ENCODE measurements at places on chromosomes 3 and 15. TPM values are rescaled to one million over a fixed set of nuclear protein-coding genes. Genes with fewer than 3 reads are reported as not detected.
A peak's percentile ranks its signal among the peaks of the same experiment; 100 is the strongest.

GREM1 gene
- polyA plus RNA-seq = 0.03 TPM

GRCh38 chr3:69012100-69012799 lies 1.2 kb downstream of the EOGT start:
- DNase-seq = peak; percentile 83

DNA sequence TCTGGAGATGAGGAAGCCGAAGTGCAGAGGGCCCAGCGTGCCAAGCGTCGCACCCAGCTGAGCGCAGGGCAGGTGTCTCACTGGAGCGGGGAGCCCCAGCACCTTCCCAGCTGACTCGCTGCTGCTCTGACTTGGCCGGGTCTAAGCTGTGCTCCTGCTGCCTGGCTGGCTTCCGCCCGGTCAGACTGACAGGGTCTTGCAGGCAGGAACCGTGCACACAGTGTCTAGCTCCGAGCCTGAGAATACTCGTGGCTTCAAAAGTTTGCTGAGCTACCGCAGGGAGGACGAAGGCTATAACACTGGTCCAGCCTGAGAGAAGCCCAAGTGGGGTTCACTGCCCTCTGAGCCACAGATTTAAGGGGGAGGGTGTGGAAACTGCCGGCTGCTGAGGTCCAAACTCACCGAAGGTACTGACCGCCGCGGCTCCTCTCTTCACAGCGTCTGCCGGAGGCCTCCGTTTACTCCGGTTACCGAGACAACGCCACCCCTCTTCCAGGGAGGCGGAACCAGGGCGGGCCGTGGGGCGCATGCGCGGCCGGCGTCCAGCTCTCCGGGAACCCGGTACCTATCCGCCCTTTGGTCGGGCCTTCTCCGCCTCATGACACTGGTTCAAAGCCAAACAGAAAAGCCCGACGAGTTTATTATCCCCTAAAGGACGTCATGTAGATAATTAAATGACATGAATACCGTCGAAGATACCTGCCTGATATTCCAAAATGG lies at the start of gene CFAP44:
CFAP44 (minus strand) TSS at position 443 of the 720 bp plus-strand sequence. CDS start 7,829 bp downstream, outside the sequence.
- peak; percentile 41 for DNase-seq

- DNase-seq = no peak
Measured at GRCh38 chr3:193842029-193842798, 249.2 kb downstream of the OPA1 start.

KLHL40 gene
- not detected for polyA plus RNA-seq

GRCh38 chr3:36710606-36711005 lies 53.7 kb downstream of the DCLK3 start:
- DNase-seq = no peak

C3orf85 gene
- polyA plus RNA-seq = not detected

- DNase-seq = no peak
Measured at GRCh38 chr15:31774045-31774444, 256.3 kb upstream of the CHRNA7 start.

GRCh38 chr3:13393427-13394360 lies 26.4 kb downstream of the NUP210 start:
- DNase-seq = no peak

DNA sequence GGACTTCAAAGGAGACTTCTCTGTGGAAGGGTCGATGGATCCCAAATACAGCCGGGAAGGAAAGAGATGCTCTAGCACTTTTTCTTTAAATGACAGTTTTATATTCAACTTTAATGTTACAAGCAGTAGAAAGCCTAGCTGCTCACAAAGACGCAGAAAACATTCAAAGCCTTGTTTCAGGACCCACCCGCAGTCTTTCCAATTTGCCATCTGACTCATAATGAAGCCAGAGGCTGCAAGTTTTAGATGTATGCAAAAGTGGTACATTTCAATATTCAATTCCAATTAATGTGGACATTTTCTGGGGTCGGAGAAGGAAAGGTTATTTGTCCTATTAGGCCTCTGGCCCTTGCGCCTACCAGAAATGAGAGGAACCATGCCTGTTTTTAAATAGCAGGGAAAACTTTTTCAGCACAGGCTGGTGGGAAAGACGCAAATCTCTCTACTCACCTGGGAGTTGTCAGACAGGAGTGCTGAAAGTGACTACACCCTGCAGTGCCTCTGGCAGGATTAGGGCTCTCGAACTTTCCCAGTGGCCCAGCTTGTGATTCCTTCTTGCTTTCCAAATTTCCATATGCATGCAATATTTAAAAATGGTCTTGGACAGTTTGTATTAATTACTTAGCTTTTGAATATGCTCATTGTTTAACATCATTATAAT lies 117.4 kb upstream of the MBNL1 start:
- peak; percentile 27 for DNase-seq

DNA sequence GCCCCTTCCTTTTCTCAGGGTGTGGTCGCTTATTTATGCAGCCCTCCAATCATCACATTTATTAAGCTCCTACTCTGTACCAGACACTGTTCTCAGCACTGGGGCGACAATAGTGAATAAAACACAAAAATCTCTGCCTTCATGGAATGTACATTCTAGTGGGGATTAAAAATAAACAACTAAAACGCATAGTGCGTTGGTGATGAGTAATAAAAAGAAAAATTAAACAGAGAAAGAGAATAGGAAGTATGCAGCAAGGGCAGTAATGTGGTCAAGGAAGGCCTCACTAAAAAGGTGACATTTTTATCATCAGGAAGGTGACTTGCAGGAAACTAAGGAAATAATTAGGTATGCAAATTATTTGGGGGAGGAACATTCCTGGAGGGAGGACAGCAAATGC lies 5.1 kb downstream of the SLC51B start:
- DNase-seq = no peak

DNA sequence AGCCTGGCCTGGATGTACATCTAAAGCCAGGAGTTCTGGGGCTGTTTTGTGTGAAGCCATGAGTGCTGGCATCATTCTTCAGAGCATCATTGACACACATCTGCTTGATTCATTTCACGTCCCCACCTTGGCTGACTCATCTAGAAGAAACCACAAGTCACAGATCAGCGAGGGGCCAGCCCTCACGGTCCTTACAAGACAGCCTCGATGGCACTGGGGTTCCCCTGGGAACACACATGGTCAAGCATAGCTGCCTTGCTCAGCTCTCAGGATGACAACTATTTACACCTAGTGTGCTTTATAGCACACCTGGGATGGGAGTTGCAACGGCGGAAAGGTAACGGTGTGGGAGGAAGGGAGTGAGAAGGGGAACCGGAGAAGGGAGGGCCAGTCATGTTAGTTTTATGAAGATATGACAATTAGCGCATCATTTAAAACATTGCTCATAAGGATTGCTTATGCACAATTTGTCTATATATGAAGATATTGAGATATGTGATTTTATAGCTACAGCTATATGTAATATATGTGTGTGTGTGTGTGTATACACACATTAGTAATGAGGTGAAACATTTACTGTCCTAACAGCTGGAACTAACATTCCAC lies 227.1 kb downstream of the RPLP1 start:
- DNase-seq = no peak

GRCh38 chr3:127777332-127777731 lies 45.0 kb downstream of the MGLL start:
- DNase-seq = peak; percentile 4

GATM gene
- 0.44 TPM for polyA plus RNA-seq

- no peak for DNase-seq
Measured at GRCh38 chr15:38872732-38873131, 308.1 kb upstream of the RASGRP1 start.

CCDC80 gene
- polyA plus RNA-seq = 2.0 TPM

DNA sequence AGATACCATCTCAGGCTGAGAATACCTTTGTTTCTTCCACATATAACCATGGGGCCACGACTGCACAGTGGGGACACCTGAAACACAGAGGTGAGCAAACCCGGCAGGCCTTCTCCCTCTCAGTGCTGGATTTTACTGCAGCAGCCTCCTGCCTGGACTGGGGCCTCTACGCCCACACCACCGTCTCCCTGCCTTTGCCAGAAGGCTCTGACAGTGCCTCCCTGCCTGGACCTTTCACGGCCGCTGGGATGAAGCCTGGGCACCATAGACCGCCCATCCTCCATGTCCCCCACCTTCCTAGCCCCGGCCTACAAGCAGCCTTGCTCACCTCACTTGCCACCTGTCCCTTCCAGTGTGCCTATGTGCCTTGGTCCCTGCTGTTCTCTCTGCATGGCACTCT lies 214.3 kb downstream of the NFKBIZ start:
- DNase-seq = no peak

RPUSD3 gene
- polyA plus RNA-seq = 57.7 TPM

GRCh38 chr3:51670823-51671733 lies at the start of gene TEX264:
TSS of gene TEX264 (plus strand) at chr3:51671252. CDS start at chr3:51674305, 3,053 bp downstream.
- peak; percentile 80 for DNase-seq

DNA sequence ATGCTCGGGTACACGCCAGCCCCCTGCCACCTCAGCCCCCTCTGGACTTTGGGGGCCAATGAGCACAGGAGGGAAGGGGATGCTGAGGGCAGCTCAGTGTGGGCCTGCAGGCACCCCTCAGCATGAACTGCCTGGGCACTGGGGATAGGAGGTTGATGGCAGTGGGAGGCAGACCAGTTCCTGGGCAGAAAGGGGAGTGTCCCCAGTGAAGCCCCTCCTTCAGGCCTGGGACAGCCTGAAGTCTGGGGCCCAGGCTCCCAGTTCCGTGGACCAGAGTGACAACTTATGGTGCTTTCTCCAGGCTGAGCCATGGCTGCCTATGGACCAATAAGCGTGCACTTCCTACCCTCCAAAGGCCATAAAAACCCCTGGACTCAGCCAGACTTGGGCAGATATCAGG lies 63.3 kb upstream of the IMPG2 start:
- DNase-seq = no peak

DNA sequence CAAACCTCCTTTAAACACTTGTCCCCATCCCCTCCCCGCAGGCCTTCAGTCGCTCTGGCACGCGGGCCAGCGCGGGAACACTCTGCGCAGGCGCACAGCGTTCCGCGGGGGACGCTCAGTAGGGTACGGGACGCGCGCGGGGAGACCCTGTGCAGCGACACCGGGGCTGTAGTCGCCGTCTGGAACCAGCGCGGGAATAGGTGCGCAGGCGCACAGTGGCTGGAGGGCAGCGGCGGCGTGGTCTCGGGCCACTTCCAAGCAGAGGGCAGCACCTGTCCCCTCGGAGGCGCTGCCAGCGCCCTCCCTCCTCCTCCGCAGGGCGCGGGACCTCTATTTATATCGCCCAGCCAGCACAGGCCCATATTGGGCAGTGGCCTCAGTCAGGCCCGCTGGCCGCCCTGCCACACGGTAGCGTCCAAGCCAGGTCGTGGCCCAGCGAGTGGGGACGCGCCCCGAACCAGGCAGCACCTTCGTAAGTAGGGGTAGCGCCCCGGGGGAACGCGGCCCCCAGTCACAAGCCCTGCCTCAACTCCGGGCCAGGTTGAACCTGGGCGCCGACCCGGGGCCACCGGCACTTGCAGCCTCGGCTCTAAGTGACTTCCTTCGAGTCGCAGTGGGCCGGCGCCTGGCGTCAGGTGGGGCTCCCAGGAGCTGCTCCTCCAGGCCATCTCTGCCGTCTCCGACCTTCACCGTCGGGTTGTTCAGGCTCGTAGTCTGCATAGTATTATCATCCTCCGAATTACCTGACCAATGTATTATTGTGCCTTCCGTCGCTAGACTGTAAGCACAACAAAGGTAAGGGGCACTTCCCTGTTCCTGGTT lies at the start of gene KBTBD12:
KBTBD12 (plus strand) TSS at position 118 of the 822 bp plus-strand sequence. CDS start 7,830 bp downstream, outside the sequence.
- no peak for DNase-seq

GRCh38 chr3:45120359-45121158 lies 25.6 kb downstream of the CDCP1 start:
- DNase-seq = peak; percentile 82

DNA sequence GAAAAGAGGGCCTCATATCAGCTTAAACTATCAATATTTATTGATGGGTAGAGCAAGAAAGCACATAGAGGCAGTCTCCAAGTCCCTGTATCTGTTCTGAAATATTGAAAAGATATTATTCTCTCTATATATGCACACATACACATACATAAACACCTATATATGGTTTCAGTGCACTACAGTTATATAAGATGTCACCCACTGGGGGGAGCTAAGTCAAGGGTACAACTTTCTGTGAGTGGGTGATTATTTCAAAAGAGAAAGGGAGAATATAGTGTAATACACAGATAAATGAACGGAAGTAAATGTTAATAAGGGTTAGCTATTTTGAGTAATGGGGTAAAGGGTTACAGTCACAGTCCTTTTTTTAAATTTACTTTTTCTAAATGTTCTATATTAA lies 8.8 kb downstream of the SNTN start:
- DNase-seq = no peak

- peak; percentile 43 for DNase-seq
Measured at GRCh38 chr3:156997351-156997750, 162.6 kb downstream of the CCNL1 start.

GRCh38 chr3:66259566-66260255 lies 38.9 kb downstream of the SLC25A26 start:
- no peak for DNase-seq

GRCh38 chr3:147411238-147411814 lies 2.2 kb downstream of the ZIC1 start:
- no peak for DNase-seq

DNA sequence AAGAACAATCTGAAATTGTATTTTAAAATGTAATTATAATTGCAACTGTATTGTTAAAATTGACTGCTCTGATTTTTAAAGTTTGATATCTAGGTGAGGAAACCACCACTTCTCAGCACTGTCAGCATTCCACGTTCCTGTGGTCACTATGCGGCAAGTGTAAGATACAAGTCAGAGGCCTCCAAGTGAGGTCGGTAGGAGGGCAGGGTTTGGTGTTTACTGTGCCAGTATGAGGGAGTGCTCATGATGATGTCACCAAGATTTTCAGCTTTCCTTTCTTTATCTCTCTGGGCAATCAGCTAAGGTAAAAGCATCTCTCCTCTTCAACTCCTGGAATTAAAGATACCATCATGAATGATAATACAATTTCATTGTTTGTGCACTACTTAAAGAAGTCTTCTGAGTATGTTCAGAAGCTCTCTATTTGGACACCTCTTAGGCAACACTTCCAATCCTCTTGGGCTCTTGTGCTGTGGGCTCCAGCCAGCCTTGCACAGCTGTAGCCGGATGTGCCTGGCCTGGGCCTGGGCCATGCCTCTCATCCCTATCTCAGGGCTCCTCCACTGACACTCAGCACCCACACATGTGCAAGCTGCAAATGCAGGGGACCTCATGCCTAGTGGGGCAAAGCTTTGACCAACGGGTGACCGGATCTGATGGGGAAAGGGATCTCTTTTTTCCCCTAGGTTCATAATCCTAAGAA lies 42.9 kb downstream of the CCR3 start:
- peak; percentile 56 for DNase-seq

LRRC2 gene
- polyA plus RNA-seq = 0.03 TPM

DNA sequence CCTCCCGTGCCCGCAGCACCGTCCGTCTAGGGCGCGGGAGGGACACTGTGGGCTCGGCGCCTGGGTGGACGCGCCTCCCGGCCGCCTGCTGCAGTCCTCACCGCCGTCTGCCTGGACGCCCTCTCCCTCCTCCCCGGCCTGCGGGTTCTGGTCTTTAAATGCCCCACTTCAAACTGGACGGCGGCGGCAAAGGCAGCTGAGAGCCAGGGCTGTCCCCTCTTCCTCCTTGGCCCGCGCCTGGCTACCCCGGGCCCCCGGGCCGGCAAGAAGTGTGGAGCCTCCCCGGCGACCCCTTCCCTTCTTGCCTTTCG lies 426 bp downstream of the CBLB start:
- DNase-seq = no peak

- no peak for DNase-seq
Measured at GRCh38 chr3:150285601-150286000, 122.5 kb upstream of the TSC22D2 start.

CPNE9 gene
- not detected for polyA plus RNA-seq
